ENCODE measurements at places on chromosomes 3 and 15. TPM values are rescaled to one million over a fixed set of nuclear protein-coding genes. Genes with fewer than 3 reads are reported as not detected.

DNA sequence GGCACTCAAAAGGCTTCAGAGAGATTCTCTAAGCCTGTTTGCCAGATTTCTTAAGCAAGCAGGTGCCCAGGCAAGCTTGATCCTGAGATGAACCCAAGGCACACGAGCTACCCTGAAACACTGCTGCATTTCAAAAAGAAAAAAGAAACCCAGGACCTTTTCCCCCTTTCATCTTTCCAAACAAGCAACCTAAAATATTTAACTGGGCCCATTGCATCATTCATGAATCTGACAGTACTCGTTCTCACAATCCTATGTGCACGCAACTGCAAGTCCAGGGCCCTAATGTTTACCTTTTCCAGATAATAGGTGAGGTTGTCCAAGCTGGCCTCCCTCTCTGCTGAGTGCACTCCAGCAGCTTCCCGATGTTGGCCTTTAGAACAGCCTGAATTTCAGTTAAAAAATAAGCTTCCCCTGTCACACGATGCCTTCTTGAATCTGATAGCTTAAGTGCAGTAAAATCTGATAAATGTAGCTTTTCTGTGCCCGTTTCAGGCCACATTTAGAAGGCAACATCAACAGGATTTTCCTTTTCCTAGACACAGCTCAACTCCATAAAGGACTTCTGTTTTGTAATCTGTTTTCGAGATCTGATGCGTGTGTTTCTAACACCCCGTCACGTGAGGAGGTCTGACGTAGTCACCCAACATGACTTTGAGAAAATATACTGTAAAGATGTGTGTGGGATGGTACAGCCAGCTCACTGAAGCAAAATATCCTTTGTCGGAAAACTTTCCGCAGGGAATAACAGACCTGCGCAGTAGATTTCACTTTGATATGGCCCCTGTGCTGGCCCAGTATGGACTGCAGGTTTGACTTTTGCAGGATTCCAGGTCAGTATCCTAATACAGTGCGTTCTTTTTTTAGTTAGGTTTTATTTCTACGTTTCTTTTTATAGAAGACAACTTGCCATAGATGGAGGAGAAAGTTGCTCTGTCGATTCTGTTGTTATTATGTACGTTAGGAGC is 55.1 kb upstream of the RASA2 start:
- no peaks in the 10 kb centered on the region for H3K27me3 ChIP-seq
- peaks cover 43% of the 10 kb centered on the region for H3K36me3 ChIP-seq
- H3K4me3 ChIP-seq, result no peak overlapping the region

DNA sequence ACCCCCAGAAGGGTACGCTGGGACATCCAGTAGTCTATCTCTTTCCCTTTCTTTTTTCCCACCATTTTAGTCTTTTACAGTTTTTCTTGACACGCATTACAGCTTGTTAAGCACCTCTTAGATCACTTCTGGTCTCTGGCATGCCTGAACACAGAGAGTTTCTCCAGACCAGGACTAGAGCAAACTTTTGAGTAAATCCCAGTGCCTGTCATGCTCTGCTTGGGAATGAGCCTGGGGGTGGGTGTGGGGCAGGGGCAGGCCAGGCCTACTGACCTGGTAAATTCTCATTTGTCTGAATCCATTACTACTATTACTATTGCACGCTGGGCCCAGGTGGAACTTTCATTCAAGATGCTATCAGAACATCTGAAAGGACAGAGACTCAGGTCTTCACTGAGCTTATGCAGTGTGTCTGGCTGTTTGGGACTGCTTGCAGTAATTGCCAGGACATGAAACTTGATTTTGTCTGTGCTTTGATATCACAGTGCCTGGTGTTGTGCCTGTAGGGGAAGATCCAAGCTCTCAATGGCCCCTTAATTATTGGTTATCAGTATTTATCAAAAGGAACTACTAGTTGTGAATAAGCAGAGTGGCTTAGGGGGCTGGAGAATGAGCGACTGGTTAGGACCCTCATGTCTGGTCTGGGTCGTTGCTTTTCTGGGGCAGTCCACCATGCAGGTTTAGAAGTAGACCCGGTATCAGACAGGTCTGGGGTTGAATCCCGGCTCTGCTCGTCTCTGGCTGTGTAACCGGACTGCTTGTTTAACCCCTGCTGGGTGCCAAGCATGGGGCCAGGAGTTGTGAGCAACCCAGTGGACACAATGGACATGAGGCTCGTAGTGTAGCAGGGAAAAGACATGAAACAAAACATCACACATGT is 196.1 kb upstream of the TLE3 start:
- no peak overlapping the region for H3K4me3 ChIP-seq
- H3K4me1 ChIP-seq, result no peaks in the 10 kb centered on the region
- peaks cover 7% of the 10 kb centered on the region for H3K27me3 ChIP-seq
- H3K27ac ChIP-seq, result no peak overlapping the region
- no peak for DNase-seq
- H3K36me3 ChIP-seq, result no peaks in the 10 kb centered on the region

Gene CCR9
- total RNA-seq, result not detected

- DNase-seq, result peak; percentile 5
- H3K4me1 ChIP-seq, result no peaks in the 10 kb centered on the region
- no peaks in the 10 kb centered on the region for H3K36me3 ChIP-seq
- H3K4me3 ChIP-seq, result no peak overlapping the region
These were observed 122.2 kb upstream of the DCBLD2 start for GRCh38 chr3:99023590-99024192.

GRCh38 chr3:42652611-42653302 is 740 bp upstream of the ZBTB47 start:
- H3K27me3 ChIP-seq, result no peaks in the 10 kb centered on the region
- peaks cover 16% of the 10 kb centered on the region for H3K36me3 ChIP-seq

GRCh38 chr15:85563328-85563727 is 182.9 kb downstream of the AKAP13 start:
- H3K4me3 ChIP-seq, result no peak overlapping the region
- no peak for DNase-seq
- no peak overlapping the region for H3K27ac ChIP-seq

DNA sequence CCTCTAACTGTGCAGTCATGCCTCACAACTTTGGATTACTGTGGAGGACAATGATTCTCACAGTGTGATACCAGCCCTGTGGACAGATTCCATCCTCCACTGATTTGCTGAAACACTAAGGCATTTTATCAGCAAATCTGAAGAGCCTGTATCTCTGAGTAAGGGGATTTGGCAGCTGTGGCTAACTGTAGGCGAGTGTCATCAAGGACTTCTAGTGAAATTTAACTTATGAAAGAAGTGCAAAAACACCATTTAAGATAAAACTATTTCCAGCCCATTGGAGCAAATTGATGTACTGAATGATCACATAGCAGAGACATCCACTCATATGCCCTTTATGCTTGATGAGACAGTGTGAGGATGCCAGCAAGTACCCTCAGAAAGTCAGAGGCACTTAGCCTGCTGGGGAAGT is 13.9 kb upstream of the TMPRSS7 start:
- no peak overlapping the region for H3K27ac ChIP-seq
- H3K27me3 ChIP-seq, result no peaks in the 10 kb centered on the region
- no peaks in the 10 kb centered on the region for H3K4me1 ChIP-seq
- no peak overlapping the region for H3K4me3 ChIP-seq

DNA sequence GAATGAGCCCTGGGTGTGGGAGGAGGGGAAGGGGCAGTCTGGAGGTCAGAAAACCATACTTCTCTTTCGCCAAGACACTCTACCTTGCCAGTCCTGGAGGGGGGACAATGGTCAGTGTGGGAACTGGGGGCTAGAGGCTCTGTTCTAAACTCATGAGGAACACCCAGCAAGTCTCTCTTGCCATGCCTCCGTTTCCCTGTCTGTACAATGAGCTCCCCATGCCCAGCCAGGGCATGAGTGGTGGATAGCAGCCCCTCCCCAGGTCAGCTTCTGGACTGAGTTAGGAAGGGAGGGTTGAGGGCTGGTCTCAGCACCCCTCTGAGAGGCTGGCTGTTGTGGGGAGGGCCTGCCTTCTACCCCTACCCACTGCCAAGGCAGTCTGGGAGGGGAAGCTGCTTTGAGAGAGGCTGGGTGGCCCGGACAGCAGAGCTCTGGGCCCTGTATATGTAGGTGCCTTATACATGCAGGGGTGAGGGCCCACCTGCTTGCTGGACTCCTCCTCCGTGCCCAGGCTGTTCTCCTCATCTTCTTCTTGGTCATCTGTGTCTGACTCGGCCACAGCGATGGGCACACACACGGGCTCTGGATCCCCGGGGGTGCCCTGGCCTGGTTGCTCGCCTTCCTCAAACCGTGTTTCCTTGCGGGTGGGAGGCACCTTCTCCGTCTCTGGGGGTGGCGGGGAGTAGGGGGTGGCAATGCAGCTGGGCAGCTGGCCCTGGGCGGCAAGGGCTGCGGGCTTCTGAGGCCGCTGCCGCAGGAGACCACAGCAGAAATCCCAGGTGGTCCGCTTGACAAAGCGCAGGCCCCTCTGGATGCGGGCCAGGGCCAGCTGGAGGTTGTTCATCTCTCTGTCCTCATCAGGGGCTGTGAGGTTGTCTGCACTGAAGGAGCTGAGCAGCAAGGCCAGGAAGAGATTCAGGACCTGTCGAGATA is 68.8 kb downstream of the SCN5A start:
- H3K27me3 ChIP-seq, result no peaks in the 10 kb centered on the region
- no peaks in the 10 kb centered on the region for H3K4me1 ChIP-seq
- H3K27ac ChIP-seq, result no peak overlapping the region
- no peak overlapping the region for H3K4me3 ChIP-seq
- no peaks in the 10 kb centered on the region for H3K36me3 ChIP-seq
- no peak for DNase-seq

Gene P2RY14
- not detected for total RNA-seq

DNA sequence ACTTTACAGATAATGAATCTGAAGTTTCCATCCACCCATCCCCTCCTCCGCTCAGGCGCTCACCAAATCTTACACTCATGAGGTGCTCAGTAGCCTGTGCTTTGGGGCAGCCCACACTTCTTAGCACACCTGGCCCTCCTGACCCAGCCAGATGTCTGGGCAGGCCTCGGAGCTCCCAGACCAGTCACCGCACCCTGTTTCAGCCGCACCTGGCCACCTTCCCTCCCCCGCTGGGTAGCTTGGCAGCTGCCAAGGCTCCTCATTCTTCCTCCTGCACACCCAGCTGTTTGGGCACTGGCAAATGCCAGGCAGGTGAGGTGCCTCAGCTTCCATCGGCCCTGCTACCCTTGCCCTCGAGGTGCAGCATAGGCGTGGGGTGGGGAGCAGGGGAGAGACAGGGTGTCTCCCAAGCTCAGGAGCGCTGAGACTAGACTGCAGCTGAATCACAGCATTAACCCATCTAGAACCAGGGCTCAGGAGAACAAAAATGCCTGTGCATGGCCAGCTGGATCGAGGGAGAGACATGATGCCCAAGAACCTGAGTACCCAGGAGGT is 45.8 kb downstream of the CDC25A start:
- no peak overlapping the region for H3K4me3 ChIP-seq
- no peaks in the 10 kb centered on the region for H3K36me3 ChIP-seq
- H3K4me1 ChIP-seq, result no peaks in the 10 kb centered on the region
- H3K27me3 ChIP-seq, result no peaks in the 10 kb centered on the region

DNA sequence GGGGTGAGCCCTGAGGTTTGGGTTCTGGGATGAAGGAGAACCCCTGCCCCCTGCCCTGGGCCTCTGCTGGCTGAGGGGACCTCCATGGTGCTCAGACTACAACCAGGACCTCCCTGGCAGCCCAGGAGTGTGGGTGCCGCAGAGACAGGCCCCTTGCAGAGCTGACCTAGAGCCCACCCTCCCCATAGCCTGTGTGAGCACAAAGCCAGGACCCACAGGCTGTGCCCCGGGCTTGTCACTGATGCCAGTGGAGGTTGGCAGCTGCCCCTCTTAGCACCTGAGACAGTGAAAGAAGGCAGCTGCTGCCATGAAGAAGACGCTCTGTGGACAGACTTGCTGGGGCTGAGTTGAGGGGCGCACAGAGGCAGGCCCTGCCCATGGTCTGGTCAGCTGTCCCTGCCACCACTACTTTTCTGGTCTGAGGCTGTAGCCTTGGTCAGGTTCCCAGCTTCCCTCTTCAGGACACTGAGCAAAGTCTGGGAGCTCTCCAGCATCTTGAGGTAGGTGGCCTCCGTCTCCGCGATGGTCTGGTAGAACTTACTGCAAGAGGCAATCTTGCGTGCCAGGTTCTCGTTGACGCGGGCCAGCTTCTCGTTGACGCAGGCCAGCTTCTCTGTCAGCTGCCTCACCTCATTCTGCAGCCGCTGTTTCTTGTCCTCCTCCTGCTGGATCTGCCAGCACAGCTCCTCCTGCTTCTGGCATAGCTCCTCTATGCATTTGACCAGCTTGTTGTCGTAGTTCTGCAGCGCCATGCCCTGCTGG is 23.0 kb downstream of the USP4 start:
- no peak overlapping the region for H3K4me3 ChIP-seq
- peaks cover 39% of the 10 kb centered on the region for H3K36me3 ChIP-seq
- H3K4me1 ChIP-seq, result peaks cover 7% of the 10 kb centered on the region
- H3K27me3 ChIP-seq, result no peaks in the 10 kb centered on the region

DNA sequence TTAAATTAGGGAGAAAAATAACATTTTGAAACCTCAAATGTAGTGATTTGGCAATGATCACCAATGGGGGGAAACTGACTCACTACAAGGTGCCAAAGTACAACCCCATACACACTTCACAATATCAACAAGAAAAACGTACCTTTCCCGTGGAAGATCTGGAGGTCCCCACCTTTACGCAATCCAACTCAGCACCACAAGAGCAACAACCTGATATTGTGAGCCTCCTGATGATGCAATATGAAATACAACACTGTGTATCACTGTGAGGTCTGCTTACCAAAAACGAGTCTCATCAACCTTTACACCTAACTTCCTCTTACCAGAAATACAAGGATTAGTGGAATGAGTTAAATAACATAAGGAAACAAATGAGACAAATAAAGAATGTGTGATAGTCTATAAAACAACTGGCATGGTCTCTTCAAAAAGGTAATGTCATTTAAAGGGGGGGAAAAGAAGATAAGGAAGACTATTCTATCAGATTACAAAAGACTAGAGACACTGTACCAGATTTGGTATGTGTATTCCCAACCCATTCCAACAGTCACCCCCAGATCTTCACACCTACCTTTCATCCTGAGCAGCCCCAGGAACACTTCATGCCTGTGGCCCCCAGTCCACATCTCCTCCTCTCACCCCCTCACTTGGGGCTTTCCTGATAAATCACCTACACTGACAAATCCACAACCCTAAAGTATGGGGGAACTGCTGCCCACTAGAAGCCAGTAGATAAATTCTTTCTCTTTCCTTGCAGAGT is 27.7 kb downstream of the DLG1 start:
- H3K4me3 ChIP-seq, result no peak overlapping the region
- no peak overlapping the region for H3K27ac ChIP-seq
- peaks cover 3% of the 10 kb centered on the region for H3K4me1 ChIP-seq

Data from osteoblast (primary cell).